Activated effector memory CD4-positive, alpha-beta T cell treated with anti-CD3 and anti-CD28 coated beads, Interleukin-2, amount 50 U/mL, for 16 hours (primary cell): ENCODE measurements at places on chromosomes 1 and 21.

DNA sequence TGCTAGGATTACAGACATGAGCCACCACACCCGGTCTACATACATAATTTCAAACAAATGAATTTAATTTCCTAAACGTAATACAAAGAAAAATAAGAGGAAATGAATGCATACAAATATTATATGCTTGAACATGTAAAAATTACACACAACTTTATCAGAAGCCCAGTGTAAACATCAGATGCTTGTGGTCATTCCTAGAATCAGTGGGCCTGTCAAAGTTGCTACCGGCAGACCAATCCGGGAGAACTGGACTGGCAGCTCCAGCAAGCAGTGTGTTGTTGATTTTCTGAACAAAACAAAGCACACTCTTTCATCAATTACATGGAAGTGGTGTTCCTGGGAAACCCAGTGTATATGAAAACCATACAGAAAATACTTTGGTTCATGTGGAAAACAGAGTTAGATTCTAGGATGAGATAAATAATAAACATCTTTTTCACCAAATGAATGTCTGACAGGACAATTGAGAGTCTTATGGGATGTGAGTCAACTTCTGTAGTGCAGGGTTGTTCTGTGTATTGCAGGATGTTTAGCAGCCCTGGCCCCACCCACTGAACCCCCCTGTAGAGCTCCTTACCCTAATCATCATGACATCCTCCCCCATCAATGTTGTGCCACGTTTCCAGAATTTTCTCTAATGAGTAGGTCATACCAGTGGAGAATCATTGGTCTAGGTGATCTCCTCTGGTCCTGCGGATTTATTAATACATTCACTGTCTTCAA is 33.8 kb downstream of the MFSD2A start:
- no peak for DNase-seq

GRCh38 chr1:114482585-114482984 is 28.4 kb downstream of the TRIM33 start:
- DNase-seq, result no peak

DNA sequence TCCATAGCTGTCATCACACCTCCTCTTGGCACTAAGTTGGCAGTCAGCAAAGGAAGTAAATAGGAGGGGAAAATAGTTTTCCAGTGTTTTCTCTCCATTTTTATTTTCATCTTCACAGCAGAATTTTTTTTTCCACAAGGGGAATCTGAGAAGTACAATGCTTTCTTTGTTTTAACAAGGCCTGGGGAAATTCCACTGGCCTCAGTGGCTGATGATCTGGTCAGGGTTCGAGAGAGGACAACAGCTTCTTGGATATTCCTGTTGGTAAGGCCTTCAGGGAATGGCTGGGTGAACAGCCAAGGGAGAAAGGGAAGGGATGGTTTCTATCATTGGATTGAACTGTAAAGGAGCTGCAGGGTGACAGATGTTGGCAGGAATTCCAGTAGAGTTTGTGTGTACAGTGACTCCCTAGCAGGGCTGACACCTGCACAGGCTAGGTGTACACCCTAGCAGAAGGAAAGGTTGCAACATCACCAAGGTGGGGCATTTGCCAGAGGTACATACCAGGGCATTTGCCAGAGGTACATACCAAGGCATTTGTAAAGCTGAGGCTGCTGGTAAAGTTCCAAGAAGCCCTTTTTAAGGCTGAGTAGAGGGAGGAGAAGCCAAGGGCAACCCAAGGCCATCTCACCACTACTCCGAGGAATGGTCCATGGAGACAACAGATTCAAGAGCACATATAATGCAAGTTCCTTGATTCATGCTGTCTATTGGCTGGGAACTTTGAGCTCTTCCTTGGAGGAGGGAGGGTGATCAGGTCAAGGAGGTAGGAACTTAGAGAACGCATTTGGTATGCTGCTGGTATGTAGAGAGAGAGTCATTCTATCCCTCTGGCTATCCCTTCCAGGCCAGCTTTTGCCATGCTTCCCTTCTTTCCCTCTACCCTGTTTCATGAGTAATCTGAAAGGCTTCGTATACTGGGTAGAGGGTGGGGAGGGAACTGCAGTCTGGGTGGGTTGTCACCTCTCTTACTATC is 3.1 kb downstream of the GJA5 start:
- no peak for DNase-seq

DNA sequence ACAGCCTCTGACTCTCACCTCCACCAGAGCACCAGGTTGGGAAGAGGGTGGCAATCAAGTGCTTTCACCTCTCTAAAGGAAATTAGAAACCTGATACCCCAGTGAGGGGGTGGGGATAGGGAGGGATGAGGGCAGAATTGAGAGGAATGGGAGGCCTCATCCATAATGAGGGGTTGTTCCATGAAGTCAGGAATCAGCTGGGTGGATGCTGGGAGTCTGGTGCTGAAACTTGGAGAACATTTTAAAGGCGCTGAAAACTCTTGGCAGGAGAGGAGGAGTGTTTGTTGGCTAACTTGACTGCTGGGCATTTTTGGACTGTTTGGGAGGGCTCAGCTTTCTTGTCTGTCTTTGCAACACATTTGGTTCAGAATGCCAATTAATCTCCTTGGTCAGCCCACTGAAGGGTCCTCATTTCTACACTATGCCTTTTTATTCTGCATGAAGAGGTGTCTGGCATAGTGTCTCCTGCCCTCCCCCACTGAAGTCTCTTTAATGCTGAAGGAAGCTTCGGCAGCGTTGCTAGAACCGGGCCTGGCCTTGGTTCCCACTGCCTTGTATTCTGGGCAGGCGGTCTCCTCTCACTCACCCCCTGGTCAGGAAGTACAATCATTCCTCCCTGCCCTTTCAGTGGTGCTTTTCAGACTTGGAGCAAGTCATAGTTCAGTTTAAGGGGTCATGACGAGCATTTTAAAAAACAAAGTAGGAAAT is 2.2 kb downstream of the PHGDH start:
- DNase-seq, result no peak

GRCh38 chr21:43637530-43638158 is 21.6 kb downstream of the HSF2BP start:
- DNase-seq, result no peak

DNA sequence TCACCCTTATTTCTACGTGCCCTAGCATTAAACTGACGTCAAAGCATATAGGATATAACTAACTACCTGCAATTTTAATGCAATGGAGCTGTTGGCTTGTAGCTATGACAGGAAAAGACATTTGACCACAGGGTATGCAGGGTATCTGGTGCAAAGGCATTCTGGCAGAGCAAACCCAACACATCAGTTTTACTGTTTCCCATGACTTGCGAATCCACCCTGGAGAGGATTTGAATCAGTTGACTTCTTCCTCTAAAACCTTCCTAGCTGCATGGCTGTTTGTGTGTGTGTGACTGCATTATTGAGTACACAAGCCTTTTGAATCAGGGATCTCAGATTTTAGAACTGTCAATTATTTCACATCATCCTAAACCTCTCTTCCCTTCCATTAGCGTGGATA is 41.7 kb upstream of the SYT14 start:
- no peak for DNase-seq
